AG09309 (cell line): ENCODE measurements at places on chromosomes 4 and X.

- no peak for DNase-seq
Measured at GRCh38 chr4:96916711-96917110, 1076.8 kb downstream of the PDHA2 start.

- peak; percentile 17 for DNase-seq
Measured at GRCh38 chrX:22135994-22136684, 104.0 kb downstream of the PHEX start.

DNA sequence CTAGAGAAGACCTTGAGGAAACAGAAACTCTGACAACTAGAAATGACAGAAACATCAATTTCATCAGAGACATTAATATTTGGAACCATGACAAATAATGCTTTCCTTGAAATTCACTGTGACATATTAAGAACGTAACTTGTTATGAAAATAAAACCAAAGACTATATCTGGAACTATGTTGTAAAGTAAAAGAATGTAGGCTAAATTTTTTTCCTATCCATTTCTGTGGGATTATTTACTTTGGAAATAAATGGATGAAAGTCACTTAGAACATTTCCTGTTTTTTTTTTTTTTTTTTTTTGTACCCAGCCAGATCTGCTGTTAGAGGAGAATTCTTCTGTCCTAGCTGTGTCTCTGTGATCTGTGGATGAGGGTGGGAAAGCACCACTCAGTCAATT, 255.9 kb downstream of the SPRY1 start:
- DNase-seq, result no peak

DNA sequence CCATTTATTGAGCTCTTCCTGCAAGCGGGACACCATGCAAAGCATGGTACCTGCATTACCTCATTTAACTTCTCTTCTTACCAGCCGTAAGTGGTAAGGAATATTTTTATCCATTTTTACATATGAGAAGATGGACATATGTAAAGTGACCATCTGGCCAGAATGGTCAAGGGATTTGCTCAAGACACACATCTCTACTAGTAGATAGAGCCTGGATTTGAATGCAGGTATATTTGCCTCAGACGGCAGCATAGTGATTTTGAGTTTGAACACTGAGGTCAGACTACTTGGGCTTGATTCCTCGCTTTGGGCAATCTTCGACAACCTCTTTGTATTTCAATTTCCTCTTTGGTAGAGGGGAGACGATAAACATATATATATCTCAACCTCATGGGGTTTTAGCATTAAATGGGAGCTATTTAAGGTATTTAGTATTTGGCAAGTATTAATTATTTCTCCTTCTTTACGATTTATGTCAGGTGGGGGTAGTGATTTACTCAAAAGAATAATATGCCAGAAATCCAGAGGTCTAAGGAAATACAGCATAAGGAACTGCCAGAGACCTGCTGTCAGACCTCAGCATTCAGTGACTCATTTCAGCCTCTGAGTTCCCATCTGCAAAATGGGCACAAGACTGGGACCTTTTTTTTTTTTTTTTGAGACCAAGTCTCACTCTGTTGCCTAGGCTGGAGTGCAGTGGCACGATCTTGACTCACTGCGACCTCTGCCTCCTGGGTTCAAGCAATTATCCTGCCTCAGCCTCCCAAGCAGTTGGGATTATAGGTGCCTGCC, 34.6 kb upstream of the CHRNA9 start:
- DNase-seq, result no peak

- no peak for DNase-seq
Measured at GRCh38 chr4:76265631-76266218, 14.2 kb downstream of the FAM47E start.

DNA sequence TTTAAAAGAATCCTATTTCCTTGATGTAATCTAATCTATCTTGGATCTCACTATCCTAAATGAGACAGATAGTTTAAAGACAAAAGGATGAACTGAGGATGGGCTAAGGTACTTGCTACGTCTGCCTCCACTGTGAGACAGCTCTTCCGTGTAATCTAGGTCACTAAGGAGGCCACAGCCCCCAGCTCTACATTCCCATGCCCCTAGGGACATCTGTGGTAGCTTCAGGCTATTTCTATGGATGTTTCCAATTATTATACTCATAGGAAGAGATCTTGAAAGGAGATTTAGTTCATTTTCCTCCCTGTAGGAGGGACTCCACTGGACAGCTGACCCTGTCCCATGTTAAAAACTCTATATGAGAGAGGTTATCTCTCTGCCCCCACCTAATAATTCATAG, 140.8 kb upstream of the TRPC5 start:
- DNase-seq, result no peak
